ENCODE measurements at places on chromosomes 3 and 15.

DNA sequence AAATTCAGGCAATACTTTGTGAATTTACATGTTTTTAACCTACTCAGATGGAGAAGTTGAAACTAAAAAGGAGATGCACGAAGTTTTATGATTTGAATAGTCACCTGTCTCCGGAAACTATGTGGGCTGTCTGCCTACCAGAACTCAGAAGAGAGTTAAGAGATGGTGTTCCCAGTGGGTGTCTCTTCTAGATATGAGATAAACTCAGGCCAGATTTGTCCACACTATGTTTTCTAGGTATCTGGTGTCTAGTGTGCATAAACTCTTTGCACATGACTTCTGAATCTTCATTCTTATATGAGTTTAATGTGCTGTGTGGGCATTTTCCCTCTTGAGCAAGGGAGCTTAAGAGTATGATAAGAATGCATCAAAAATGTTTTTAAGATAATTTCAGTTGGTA, 222.8 kb downstream of the FOXP1 start:
- peak; percentile 26 for DNase-seq

DNA sequence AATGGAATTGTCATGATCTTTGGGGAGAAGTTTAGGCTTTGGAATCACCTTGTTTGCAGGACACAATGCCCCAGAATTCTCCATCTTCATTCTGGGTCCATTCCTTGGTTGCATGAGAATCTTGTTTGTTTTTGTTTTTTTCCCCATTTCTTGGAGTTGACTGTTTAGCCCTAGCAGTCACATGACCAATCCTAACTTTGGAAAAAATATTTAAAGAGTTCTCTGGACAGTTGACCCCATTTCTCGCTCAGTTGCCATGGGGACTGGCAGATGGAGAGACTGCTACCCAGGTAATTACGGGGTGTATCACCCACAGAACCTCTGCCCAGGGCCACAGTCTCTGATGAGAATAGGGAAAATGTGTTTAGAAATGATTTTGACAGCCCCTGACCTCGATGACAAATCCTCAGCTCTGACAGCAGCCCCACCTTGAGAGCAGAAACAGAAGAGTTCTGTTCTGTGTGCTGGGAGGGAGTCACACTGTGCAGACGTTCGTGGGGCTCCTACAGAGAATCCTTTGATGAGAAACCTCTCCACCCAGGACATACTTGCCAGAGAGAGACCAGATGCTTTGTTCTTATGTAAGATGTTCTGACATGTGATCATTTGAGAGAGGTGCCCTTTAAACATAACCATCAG, 57.7 kb downstream of the IL16 start:
- no peak for DNase-seq

GRCh38 chr3:87120881-87121280, 106.2 kb upstream of the CHMP2B start:
- no peak for DNase-seq

DNA sequence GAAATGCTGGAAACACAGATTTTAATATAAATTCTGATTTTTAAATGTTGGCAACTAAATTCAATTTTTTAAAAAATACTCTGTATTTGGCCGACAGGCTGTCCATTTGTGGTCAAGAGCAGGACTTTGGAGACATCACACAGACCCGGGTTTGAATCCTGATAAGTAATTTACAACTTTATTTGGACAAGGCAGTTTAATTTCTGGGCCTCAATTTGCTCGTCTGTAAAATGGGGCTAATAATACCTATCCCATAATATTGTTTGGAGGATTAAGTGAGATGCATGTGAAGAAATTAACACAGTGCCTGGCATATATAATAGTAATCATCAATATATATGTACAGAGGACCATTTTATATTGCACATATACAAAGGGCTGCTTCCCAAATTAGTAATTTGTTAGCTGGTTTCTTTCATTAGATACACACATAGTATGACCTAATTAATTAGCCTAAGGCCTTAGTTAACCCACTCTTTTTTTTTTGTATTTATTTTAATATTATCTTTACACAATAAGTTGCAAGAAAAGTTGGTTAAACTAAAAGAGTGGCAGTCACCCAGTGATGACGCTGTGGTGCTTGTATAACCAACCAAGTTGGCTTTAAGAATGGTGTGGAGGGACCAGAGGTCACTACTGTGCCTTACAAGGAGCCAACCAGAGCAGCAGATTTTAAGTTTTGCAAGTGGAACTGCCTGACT, 665 bp downstream of the PIGB start:
- peak; percentile 79 for DNase-seq

GRCh38 chr3:190003068-190003467, 117.6 kb downstream of the P3H2 start:
- DNase-seq: no peak

DNA sequence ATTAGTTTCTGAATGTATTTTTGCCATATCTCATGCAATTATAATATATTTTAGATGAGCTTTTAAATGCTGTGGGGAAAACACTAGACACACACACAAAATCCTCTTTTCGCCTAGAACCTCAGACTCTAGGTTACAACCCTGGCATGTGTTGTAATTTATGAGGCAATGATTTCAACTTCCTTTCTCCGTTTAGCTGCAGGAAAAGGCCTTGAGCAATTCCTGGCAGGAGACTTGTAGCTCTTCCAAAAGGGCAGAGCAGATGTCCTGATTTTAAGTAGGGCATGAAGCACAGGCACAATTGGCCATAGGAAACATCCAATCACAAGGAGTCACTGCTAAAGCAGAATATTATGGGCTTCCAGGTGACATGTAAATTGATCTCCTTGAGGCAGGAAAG, 82.0 kb downstream of the GPR156 start:
- no peak for DNase-seq

DNA sequence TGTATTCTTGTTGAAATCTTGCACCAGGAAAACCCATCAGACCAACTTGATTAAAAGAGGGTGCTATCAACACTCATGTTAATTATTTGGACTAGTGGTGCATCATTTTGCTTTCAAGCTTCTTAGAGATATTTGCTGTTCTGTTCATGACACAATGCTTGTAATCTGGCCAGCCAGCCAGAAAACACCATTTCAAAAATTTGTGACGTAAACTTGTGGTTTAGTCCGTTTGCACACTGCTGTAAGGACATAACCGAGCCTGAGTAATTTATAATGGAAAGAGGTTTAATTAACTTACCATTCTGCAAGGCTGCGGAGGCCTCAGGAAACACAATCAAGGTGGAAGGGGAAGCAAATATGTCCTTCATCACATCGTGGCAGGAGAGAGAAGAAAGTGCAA, 374.3 kb upstream of the TGFBR2 start:
- DNase-seq: no peak

GRCh38 chr15:87144775-87145174, 1065.1 kb downstream of the AGBL1 start:
- no peak for DNase-seq

GRCh38 chr3:151393941-151394340, 9.4 kb upstream of the P2RY12 start:
- no peak for DNase-seq

GRCh38 chr3:195101927-195102608, 168.9 kb downstream of the XXYLT1 start:
- DNase-seq: no peak

GRCh38 chr3:14403619-14404155, 1.3 kb downstream of the SLC6A6 start:
- DNase-seq: no peak

Measured in GM12865 (cell line).